ENCODE measurements at places on chromosomes 2 and 18.

- DNase-seq = no peak
These were observed 117.8 kb downstream of the WDSUB1 start for GRCh38 chr2:159168707-159169106.

GRCh38 chr2:50443868-50444630 lies 587.9 kb downstream of the NRXN1 start:
- no peak for DNase-seq

DNA sequence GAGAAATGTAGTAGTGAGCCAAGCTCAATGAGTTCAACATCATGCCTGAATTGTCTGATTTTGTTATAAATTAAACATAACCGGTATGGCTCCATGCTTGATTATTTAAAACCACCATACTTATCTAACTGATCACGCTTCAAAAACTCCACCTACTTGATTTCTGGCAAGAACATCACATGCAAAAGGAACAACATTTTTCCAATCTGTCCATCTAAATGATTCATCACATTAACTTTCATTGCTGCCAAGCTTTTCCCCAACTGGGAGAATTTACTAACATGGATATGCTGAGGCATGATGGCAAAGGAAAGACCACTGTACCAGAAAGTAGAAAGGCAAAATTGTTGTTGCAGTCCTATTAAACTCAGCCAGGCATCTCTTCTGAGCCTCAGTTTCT lies 286.8 kb downstream of the TRIB2 start:
- DNase-seq = no peak

DNA sequence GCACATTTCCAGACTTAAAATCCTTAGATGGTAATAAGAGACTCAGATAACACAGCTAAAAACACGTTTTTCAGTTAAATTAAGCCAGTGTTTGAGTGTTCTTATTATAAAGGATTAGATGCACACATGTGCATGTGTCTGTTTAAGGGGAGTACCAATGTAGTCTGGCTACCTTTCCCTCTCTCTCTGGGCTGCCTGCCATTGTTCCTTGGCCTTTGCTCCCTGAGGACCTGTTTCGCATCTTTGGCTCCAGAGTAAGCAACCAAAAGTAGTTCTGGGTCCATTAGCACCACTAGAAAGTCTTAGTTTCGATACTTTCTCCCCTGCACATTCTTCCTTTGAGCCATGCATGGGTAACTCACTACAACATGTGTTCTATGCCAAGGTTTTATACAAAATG lies 228.3 kb downstream of the TPGS2 start:
- no peak for DNase-seq

DNA sequence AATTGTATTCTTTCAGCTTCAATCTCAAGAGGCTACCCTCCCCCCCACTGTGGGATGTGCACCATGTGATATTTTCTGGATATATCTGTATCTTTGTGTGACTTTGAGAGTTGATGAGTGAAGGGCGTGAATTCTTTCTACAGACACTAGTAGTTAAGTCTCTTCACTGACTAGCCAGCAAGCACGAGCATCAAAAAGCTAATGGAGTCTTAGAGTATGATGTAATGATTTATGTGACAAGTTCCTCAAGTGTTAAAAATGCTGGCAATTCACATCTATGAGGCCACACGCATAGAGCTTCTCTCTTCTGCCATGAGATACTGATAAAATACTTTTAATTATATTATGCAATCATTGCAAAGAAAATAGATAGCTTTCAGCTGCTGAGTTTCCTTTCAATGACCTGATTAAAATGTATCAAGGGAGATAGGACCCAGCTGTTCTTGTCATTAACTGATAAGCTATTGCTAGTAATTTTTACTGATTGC lies 304.8 kb downstream of the TRIB2 start:
- DNase-seq = no peak

Data from upper lobe of right lung (tissue), 1 donor.